Dermis lymphatic vessel endothelial cell (primary cell): ENCODE measurements at places on chromosomes 2 and 18. TPM values are rescaled to one million over a fixed set of nuclear protein-coding genes. Genes with fewer than 3 reads are reported as not detected.

PDCD1 gene
- under 0.01 TPM in 1 of 2 replicates, not detected in the other for total RNA-seq

SLC8A1 gene
- total RNA-seq, result 0.69 and 1.5 TPM in 2 replicates

SPOPL gene
- 14.3 and 17.2 TPM in 2 replicates for total RNA-seq

GALNT5 gene
- under 0.01 TPM in 2 replicates for total RNA-seq

ST8SIA5 gene
- under 0.01 TPM in 1 of 2 replicates, not detected in the other for total RNA-seq

UGT1A8 gene
- total RNA-seq, result not detected in 2 replicates

SPP2 gene
- total RNA-seq, result not detected in 2 replicates

PPIG gene
- total RNA-seq, result 18.4 and 26.9 TPM in 2 replicates

CYS1 gene
- under 0.01 and 0.11 TPM in 2 replicates for total RNA-seq

CD28 gene
- 0.09 and 0.11 TPM in 2 replicates for total RNA-seq

PLCL1 gene
- total RNA-seq, result 0.11 and 0.69 TPM in 2 replicates

SLC9A2 gene
- not detected in 2 replicates for total RNA-seq

MYCN gene
- 8.2 and 8.6 TPM in 2 replicates for total RNA-seq

CHAC2 gene
- 3.5 and 4.6 TPM in 2 replicates for total RNA-seq

NCKAP5 gene
- 0.09 and 0.11 TPM in 2 replicates for total RNA-seq

NFATC1 gene
- 21.0 and 21.1 TPM in 2 replicates for total RNA-seq

AGXT gene
- not detected in 2 replicates for total RNA-seq

TRABD2A gene
- 0.17 and 0.98 TPM in 2 replicates for total RNA-seq

FAM237A gene
- total RNA-seq, result not detected in 2 replicates

KCNK3 gene
- total RNA-seq, result under 0.01 TPM in 2 replicates

LYPD6 gene
- 13.7 and 34.0 TPM in 2 replicates for total RNA-seq

SKOR2 gene
- not detected in 2 replicates for total RNA-seq

CHRND gene
- not detected in 2 replicates for total RNA-seq

DAW1 gene
- not detected in 2 replicates for total RNA-seq

ASXL3 gene
- total RNA-seq, result under 0.01 and 0.17 TPM in 2 replicates

GREB1L gene
- total RNA-seq, result 1.2 and 3.5 TPM in 2 replicates

SMAD7 gene
- total RNA-seq, result 6.5 and 10.1 TPM in 2 replicates

PARD3B gene
- 9.4 and 11.3 TPM in 2 replicates for total RNA-seq

C1QL2 gene
- not detected in 2 replicates for total RNA-seq

NEU2 gene
- not detected in 2 replicates for total RNA-seq

GPR35 gene
- 0.17 TPM in 1 of 2 replicates, not detected in the other for total RNA-seq

CCDC74B gene
- total RNA-seq, result 0.17 and 5.0 TPM in 2 replicates

DYSF gene
- total RNA-seq, result 34.2 and 48.6 TPM in 2 replicates

RAD51AP2 gene
- total RNA-seq, result not detected in 2 replicates

SLC19A3 gene
- total RNA-seq, result not detected in 2 replicates

KLHL14 gene
- 0.98 and 1.4 TPM in 2 replicates for total RNA-seq

ANKRD53 gene
- total RNA-seq, result 0.26 and 0.33 TPM in 2 replicates

VWA3B gene
- total RNA-seq, result not detected in 2 replicates

AMER3 gene
- not detected in 2 replicates for total RNA-seq

CFAP210 gene
- total RNA-seq, result not detected in 2 replicates

DNAJC27 gene
- 1.8 and 2.2 TPM in 2 replicates for total RNA-seq

MFSD6 gene
- total RNA-seq, result 10.4 and 10.6 TPM in 2 replicates

CCDC102B gene
- 34.2 and 74.9 TPM in 2 replicates for total RNA-seq

APCDD1 gene
- 0.11 TPM in 1 of 2 replicates, not detected in the other for total RNA-seq

TEX261 gene
- total RNA-seq, result 28.0 and 28.9 TPM in 2 replicates

GPC1 gene
- total RNA-seq, result 5.0 and 11.4 TPM in 2 replicates

CFC1B gene
- total RNA-seq, result not detected in 2 replicates

ETAA1 gene
- 14.1 TPM in 2 replicates for total RNA-seq

AQP12A gene
- total RNA-seq, result not detected in 2 replicates

RSAD2 gene
- under 0.01 and 0.33 TPM in 2 replicates for total RNA-seq

LYPD1 gene
- total RNA-seq, result 0.22 TPM in 1 of 2 replicates, not detected in the other

SLC40A1 gene
- total RNA-seq, result 153 and 276 TPM in 2 replicates

ZNF385B gene
- total RNA-seq, result not detected in 2 replicates

SLC14A1 gene
- not detected in 2 replicates for total RNA-seq

GDF7 gene
- 2.7 and 3.3 TPM in 2 replicates for total RNA-seq

C2orf72 gene
- under 0.01 and 7.6 TPM in 2 replicates for total RNA-seq

SERPINB11 gene
- total RNA-seq, result not detected in 2 replicates

TRIM43 gene
- not detected in 2 replicates for total RNA-seq
